Activated T-cell treated with anti-CD3 and anti-CD28 coated beads, Interleukin-2, amount 50 U/mL, for 72 hours (primary cell): ENCODE measurements at places on chromosomes 12 and 14. TPM values are rescaled to one million over a fixed set of nuclear protein-coding genes. Genes with fewer than 3 reads are reported as not detected.
A peak's percentile ranks its signal among the peaks of the same experiment; 100 is the strongest.

DNA sequence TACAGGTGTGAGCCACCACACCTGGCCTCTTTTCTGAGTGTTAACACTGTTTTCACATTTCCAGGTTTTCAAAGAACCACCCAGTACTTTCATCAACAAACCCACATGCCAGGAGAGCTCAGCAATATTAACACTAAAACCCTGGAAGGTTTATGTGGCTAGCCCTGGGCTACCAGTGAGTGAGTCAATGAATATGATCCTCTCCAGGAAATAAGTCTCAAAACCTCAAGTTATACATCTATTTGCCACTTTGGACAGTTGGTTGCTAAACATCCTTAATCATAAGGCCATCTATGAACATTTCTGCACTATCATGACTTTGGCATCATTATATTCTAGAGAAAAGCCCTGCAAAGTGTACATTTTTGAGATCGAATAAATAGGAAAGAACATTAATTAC is 6.3 kb upstream of the CDKL1 start:
- no peak overlapping the region for H3K27ac ChIP-seq
- no peak for DNase-seq
- no peaks in the 10 kb centered on the region for H3K27me3 ChIP-seq
- peaks cover 13% of the 10 kb centered on the region for H3K4me1 ChIP-seq

- peaks cover 12% of the 10 kb centered on the region for H3K4me1 ChIP-seq
- H3K36me3 ChIP-seq = no peaks in the 10 kb centered on the region
- H3K4me3 ChIP-seq = no peak overlapping the region
- no peak overlapping the region for H3K27ac ChIP-seq
Observed at GRCh38 chr14:22651586-22651985, 7.4 kb upstream of the OR6J1 start.

- H3K4me3 ChIP-seq = no peak overlapping the region
- H3K27ac ChIP-seq = no peak overlapping the region
- DNase-seq = no peak
- no peaks in the 10 kb centered on the region for H3K36me3 ChIP-seq
Observed at GRCh38 chr14:24834956-24835355, 201.0 kb upstream of the GZMB start.

GRCh38 chr14:61218157-61218556 is 63.0 kb downstream of the TMEM30B start:
- H3K27ac ChIP-seq = no peak overlapping the region
- H3K4me3 ChIP-seq = no peak overlapping the region

GRCh38 chr14:93733631-93734030 is 54.7 kb downstream of the PRIMA1 start:
- H3K27me3 ChIP-seq = no peaks in the 10 kb centered on the region
- no peak overlapping the region for H3K27ac ChIP-seq
- DNase-seq = no peak
- H3K4me3 ChIP-seq = no peak overlapping the region

GRCh38 chr12:47822863-47823262 is 3.2 kb upstream of the HDAC7 start:
- H3K27me3 ChIP-seq = no peaks in the 10 kb centered on the region
- H3K36me3 ChIP-seq = peaks cover 10% of the 10 kb centered on the region
- H3K4me1 ChIP-seq = peaks cover 80% of the 10 kb centered on the region

DNA sequence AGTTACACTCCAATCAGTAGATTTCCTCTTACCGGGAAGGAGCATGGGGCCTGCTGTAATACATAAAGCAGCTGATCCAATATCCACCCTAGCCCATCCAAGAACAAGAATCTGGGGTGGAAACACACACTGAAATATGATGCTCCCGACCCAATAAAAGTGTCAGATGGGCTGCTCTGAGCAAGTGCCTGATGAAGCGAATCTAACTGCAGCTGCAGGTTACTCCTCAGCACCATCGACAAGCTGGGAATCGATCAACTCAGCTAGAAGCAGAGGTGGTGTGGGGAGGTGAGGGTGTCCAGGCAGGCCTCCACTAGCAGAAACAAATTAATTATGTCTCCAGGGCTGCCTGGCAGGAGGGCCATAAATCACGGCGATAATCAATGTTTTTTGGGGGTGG is 64.0 kb upstream of the WSCD2 start:
- H3K27ac ChIP-seq = no peak overlapping the region
- no peaks in the 10 kb centered on the region for H3K36me3 ChIP-seq
- peaks cover 11% of the 10 kb centered on the region for H3K27me3 ChIP-seq
- H3K4me1 ChIP-seq = no peaks in the 10 kb centered on the region
- DNase-seq = no peak
- no peak overlapping the region for H3K4me3 ChIP-seq

DNA sequence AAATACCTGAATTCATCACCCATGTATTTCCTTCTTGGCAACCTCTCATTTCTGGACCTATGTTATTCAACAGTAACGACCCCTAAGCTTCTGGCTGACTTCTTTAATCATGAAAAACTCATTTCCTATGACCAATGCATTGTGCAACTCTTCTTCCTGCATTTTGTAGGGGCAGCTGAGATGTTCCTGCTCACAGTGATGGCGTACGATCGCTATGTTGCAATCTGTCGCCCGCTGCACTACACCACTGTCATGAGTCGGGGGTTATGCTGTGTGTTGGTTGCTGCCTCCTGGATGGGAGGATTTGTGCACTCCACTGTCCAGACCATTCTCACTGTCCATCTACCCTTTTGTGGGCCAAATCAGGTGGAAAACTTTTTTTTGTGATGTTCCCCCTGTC is 356 bp downstream of the OR4Q2 start:
- H3K4me1 ChIP-seq = no peaks in the 10 kb centered on the region
- H3K27me3 ChIP-seq = no peaks in the 10 kb centered on the region
- DNase-seq = no peak
- H3K27ac ChIP-seq = no peak overlapping the region
- no peak overlapping the region for H3K4me3 ChIP-seq

GRCh38 chr14:21965042-21965441 is 291.4 kb upstream of the OR4E1 start:
- peaks cover 28% of the 10 kb centered on the region for H3K4me1 ChIP-seq
- peak; percentile 41 for DNase-seq
- H3K4me3 ChIP-seq = peak overlapping the region; percentile 67
- H3K36me3 ChIP-seq = no peaks in the 10 kb centered on the region
- peak overlapping the region; percentile 86 for H3K27ac ChIP-seq

GRCh38 chr12:107571492-107571891 is 114.1 kb upstream of the PWP1 start:
- no peaks in the 10 kb centered on the region for H3K27me3 ChIP-seq
- H3K36me3 ChIP-seq = peaks cover 2% of the 10 kb centered on the region
- no peaks in the 10 kb centered on the region for H3K4me1 ChIP-seq
- H3K27ac ChIP-seq = no peak overlapping the region
- no peak overlapping the region for H3K4me3 ChIP-seq

GRCh38 chr12:118107011-118107410 is 3.2 kb upstream of the VSIG10 start:
- no peaks in the 10 kb centered on the region for H3K36me3 ChIP-seq
- peaks cover 11% of the 10 kb centered on the region for H3K4me1 ChIP-seq
- peaks cover 6% of the 10 kb centered on the region for H3K27me3 ChIP-seq
- DNase-seq = no peak
- H3K27ac ChIP-seq = no peak overlapping the region
- H3K4me3 ChIP-seq = no peak overlapping the region

GRCh38 chr12:56190695-56191155 is 1.4 kb upstream of the SMARCC2 start:
- no peaks in the 10 kb centered on the region for H3K27me3 ChIP-seq
- H3K4me3 ChIP-seq = peak overlapping the region; percentile 100
- H3K36me3 ChIP-seq = peaks cover 24% of the 10 kb centered on the region
- H3K4me1 ChIP-seq = peaks cover 50% of the 10 kb centered on the region

DNA sequence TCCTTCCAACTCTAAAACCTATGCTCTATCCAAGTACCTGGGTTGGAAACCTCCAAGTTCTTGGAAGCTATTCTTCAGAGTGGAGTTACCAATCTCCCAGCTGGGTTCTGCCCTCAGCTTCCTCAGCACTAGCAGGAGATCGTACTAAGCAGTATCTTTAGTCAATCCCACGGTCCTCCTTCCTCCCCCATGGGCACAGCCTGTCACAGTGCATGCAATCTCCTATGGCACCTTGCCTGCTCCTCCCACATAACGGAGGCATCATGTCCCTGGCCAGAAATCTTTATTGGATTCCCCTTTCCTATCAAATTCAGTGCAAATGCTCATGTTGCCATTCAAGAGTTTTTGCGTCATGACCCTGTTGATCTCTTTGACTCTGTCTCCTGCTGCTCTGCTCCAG is 5.4 kb upstream of the LPAR5 start:
- H3K27me3 ChIP-seq = peaks cover 5% of the 10 kb centered on the region
- no peak overlapping the region for H3K4me3 ChIP-seq
- no peak overlapping the region for H3K27ac ChIP-seq
- peaks cover 12% of the 10 kb centered on the region for H3K36me3 ChIP-seq
- peaks cover 18% of the 10 kb centered on the region for H3K4me1 ChIP-seq

GRCh38 chr14:90788031-90788430 is 28.2 kb downstream of the TTC7B start:
- H3K4me1 ChIP-seq = no peaks in the 10 kb centered on the region
- H3K36me3 ChIP-seq = no peaks in the 10 kb centered on the region
- H3K27me3 ChIP-seq = no peaks in the 10 kb centered on the region
- H3K27ac ChIP-seq = no peak overlapping the region
- no peak overlapping the region for H3K4me3 ChIP-seq
- DNase-seq = no peak

GRCh38 chr12:91884230-91884629 is 261.4 kb downstream of the BTG1 start:
- H3K27me3 ChIP-seq = no peaks in the 10 kb centered on the region
- no peak overlapping the region for H3K27ac ChIP-seq
- H3K4me1 ChIP-seq = peaks cover 28% of the 10 kb centered on the region
- no peak overlapping the region for H3K4me3 ChIP-seq
- H3K36me3 ChIP-seq = peaks cover 1% of the 10 kb centered on the region

- H3K4me3 ChIP-seq = no peak overlapping the region
- DNase-seq = no peak
- no peak overlapping the region for H3K27ac ChIP-seq
- H3K27me3 ChIP-seq = no peaks in the 10 kb centered on the region
Observed at GRCh38 chr14:90778571-90779255, 37.5 kb downstream of the TTC7B start.

- no peak for DNase-seq
- H3K36me3 ChIP-seq = no peaks in the 10 kb centered on the region
- H3K4me3 ChIP-seq = no peak overlapping the region
- H3K27me3 ChIP-seq = no peaks in the 10 kb centered on the region
- no peaks in the 10 kb centered on the region for H3K4me1 ChIP-seq
Observed at GRCh38 chr12:70971001-70971794, 50.7 kb upstream of the PTPRR start.

DNA sequence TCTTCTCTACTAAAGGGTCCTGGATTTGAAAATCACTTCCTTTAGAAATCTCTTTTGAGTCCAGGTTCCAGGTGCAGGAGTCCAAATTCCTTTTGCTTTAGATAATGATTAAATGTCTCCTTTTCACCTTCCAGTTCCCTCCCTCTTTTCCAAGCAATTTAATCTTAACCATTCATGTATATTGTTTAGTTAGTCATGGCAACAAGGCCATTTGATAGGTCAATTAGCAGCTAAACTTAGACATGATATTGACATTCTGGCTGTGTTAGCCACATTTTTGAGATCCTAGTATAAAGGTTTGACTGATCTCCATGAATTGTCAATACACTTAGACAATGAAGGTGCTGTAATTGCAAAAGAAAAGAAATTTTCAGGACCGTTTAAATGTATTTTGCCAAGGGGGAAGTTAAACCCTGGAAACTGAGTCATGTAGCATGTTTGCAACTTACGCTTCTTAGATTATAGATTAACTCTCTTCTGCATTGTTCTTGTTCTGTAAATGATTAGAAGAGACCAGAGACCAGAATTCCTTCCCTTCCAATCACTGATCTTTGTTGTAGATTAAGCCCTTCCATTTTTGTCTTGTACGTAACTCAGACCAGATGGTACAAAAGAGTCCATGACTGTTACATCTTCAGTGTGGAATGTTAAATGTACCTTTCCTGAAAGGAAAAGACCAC is 12.4 kb upstream of the C12orf75 start:
- peaks cover 24% of the 10 kb centered on the region for H3K4me1 ChIP-seq
- H3K27me3 ChIP-seq = peaks cover 11% of the 10 kb centered on the region
- no peak overlapping the region for H3K27ac ChIP-seq
- no peak overlapping the region for H3K4me3 ChIP-seq
- DNase-seq = no peak

DNA sequence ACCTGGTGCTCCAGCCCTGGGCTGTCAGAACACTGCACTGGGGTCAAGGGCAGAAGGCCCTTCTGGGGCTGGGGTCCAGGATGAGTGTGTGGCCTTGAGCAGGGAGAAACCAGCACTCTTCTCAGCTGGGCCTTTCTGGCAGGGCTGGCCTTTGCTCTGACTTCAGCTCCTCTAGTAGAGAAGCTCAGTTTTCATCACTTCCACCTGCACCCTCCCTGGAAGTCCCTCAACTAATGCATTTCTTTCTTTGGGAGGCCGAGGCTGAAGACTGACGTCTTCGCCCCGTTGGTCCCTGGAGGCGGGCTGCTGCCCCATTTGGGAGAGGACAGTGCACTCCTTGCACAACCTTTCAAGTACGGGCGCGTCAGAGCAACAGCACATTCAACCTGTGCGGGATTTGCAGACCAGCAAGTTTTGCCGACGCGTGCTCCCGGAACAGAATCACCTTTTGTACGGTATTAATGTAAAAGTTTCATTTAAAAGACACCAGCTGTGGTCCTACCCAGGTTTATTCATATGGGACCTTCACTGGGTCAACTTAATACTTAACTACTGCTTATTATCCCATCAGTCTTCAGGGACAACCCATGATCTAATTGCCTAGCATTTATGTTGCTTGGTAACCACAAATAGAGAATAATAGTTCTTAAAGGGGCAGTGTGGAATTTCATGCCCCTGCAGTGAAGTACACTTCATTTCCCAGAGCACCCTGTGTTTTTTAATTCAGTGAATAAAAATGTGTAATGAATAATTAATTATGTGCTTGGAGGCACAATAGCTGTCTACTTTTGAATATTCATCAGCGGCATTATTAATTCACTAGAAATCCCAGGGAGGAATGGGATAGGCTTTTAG is 134.8 kb upstream of the VRK1 start:
- H3K27ac ChIP-seq = no peak overlapping the region
- no peak for DNase-seq
- H3K4me3 ChIP-seq = no peak overlapping the region
- H3K4me1 ChIP-seq = no peaks in the 10 kb centered on the region
- H3K36me3 ChIP-seq = no peaks in the 10 kb centered on the region

DNA sequence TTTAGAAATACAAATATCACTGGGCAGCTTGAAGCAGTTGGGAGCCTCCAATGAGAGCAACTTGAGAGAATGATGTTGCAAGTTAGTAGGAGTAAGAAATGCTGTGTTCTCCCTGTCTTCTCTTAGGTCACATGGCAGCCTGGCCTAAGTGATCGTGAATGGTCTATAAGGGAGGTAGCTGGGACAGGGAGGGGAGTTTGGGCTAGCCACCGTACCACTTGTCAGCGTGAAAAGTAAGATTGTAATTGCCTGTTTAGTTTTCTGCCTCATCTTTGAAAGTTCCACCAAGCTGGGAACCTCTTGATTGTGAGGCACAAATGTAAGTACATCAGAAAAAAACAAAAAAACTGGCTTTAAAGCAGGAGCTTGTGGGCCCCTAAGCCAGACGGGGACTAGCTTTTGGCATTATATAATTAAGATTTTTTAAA is 36.4 kb downstream of the MDM2 start:
- no peak overlapping the region for H3K27ac ChIP-seq
- H3K27me3 ChIP-seq = no peaks in the 10 kb centered on the region
- no peak overlapping the region for H3K4me3 ChIP-seq
- DNase-seq = no peak
- peaks cover 3% of the 10 kb centered on the region for H3K4me1 ChIP-seq

MDM1 gene
- total RNA-seq = 19.0 TPM

ERP27 gene
- 3.8 TPM for total RNA-seq

EP400 gene
- total RNA-seq = 52.3 TPM

NR1H4 gene
- not detected for total RNA-seq

TTC6 gene
- total RNA-seq = not detected
